ENCODE measurements at places on chromosomes 1 and 21.
A peak's percentile ranks its signal among the peaks of the same experiment; 100 is the strongest.

DNA sequence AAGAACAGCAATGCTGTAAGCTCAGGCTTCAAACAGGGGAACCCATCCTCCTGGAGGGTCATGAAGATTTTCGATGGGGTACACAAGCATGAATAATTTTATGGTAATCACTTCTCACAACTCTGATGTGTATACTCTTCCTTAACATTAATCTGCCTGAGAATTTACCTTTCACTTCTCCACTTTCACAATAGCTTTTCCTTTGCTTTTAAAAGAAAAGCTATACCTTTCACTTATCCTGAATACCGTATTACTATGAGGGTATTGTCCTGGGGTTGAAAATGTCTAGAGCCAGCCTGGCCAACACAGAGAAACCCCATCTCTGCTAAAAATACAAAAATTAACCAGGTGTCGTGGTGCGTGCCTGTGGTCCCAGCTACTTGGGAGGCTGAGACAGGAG lies 12.7 kb upstream of the ZYG11B start:
- DNase-seq = no peak

DNA sequence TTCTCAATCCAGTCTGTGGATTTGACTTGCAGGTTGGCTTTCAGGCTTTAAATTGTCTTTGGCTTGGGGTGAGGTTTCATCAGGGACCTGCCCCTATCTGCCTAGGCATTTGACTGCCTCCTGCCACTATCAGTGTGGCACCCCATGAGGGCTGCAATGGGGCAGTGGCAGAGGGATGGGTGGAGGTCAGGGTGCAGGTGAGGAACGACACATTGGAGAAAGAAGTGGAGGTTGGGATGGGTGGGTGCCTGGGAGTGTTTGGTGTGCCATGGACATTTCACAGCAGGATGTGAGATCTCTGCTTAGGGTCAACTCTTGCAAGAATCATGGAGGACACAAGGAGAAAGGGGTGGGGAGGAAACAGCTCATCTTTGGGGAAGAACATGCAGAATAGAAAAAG lies 625.1 kb downstream of the PTPRU start:
- DNase-seq = no peak

- no peak for DNase-seq
Observed at GRCh38 chr21:26057477-26058170, 112.9 kb downstream of the APP start.

DNA sequence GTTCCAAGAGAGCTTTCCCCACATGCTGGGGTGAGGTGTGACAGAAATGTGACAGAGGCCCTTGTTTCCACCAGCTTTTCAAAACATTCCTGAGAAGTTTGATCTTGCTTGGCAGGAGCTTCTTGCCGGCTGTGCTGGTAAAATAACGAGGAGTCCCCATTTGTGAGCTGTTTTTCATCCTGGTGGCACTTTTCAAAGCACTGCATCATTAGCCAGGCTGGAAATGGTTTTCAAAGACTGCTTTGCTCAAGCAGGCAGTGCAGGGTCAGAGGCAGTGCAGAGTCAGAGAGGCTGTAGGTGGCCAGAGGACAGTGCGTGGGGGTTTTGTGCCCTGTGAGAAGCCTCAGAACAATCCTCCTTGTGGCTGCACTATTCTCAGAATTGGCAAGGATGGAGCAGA lies 75.8 kb upstream of the KCNA3 start:
- DNase-seq = no peak

- DNase-seq = no peak
Observed at GRCh38 chr1:109404838-109405237, 7.1 kb upstream of the SORT1 start.

DNA sequence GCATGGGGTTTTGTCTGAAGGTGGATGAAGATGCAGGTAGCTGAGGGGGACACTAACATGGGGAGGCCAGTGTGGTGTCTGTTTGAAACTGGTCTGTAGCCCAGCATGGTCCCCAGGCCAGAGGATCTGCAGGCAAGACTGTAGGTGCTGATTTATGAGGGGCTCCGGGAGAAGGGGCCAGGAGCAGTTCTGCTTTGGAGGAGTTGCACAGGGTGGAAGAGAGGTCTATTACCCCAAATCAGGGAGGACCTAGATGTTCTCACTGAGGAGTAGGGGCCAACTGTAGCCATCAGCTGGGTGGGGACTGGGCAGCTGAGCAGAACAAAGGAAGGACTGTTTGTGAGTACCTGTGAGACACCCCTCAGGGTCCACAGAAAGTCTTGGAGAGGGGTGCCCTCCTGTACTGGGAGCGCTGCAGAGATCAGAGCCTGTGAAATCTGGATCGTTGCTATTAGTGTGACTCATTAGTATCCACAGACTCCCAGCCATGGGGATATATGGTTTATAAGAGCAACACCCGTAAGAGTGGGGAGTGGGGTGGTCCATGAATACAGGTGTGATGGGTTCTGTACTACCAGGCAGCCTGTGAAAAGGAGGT lies 64.3 kb upstream of the IRF2BP2 start:
- no peak for DNase-seq

GRCh38 chr21:17903029-17903806 lies 84.1 kb upstream of the C21orf91 start:
- DNase-seq = peak; percentile 52

- DNase-seq = peak; percentile 70
Observed at GRCh38 chr1:16921391-16922185, at the start of gene CROCC. Gene CROCC, plus strand, starts transcription at chr1:16921931. Its CDS starts 88 bp downstream, at chr1:16922019.

DNA sequence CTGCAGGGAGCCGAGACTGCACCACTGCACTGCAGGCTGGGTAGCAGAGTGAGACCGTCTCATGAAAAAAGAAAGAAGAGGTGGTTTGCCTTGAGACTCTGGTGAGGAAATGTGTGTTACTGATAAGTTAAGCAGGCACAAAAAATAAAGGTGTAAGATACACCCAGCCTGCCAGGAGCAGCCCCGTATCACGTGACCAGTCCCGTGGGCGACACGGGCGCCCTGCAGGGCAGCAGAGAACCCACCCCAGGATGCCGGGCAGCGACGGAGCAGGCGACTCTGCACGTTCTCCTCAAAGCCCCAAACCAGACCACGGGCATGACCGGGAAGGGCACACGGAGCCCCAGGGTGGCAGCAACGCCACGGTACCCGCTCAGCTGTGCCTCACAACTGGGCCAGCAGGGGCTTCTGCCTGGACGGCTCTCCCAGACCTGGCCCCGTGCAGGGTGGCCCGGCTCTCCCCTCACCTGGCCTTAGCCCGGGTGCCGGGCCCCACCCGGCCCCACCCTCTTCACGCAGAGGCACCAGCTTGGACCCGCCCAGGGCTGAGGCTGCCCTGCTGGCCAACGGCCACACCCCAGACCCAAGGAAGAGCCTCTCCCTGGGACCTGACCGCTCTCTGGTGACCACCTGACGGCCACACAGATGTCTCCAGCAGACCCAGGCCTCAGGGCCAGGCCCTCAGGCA lies 8.1 kb upstream of the TNFRSF4 start:
- DNase-seq = no peak

- DNase-seq = no peak
Observed at GRCh38 chr1:197825541-197825940, 50.3 kb upstream of the DENND1B start.

- no peak for DNase-seq
Observed at GRCh38 chr1:168396940-168397684, 116.4 kb downstream of the TBX19 start.

DNA sequence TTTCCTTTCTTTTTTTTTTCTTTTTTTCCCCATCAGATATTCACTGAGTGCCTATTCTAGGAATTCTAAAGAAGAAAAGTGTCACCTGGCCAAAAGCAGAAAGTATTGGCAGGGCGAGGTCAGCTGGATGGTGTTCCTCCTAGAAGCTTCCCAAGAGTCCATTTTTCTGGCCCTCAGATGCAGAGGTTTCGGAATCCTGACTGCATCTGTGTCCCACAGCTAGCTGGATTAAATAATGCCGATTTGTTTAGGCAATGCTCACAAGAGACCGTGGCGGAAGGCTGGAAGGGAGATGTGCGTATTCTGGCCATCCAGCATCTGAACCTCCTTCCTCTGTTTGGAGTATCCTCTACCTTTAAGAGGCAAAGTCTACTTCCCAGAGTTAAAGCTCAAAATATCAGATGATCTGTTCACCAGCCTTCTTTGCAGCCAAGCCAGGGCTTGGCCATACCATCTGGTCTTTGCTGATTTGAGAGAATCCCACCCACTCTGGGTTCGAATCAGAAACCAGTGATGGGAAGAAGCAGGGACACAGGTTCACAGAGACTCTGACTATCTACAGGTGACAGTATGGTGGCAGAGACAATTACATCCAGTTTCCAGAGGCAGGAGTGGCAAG lies 5.4 kb upstream of the TENT5C start:
- DNase-seq = no peak

DNA sequence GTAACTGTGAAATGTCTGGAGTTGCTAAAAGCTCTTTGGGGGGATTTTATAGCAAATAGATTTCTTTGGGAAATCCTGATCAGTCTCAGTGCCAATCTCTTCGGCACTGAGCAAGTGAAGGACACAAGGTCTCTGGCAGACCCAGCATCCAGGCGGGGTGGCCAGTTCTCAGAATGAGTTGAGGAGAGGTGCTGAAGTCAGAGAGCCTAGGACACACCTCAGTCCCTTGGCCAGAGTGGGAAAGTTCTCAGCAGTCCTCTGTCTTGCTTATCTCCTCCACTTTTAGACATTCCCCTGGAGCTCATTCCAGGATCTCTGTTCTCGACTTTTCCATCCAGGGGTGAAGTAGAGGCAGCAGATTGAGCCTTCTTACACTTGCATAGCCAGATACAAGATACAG lies 6.7 kb downstream of the HLX start:
- no peak for DNase-seq

- no peak for DNase-seq
Observed at GRCh38 chr1:67298762-67299161, 8.9 kb upstream of the IL12RB2 start.

GRCh38 chr1:109263234-109263596 lies 13.9 kb downstream of the CELSR2 start:
- DNase-seq = no peak

GRCh38 chr1:239879321-239880170 lies 212.1 kb upstream of the FMN2 start:
- DNase-seq = no peak

- DNase-seq = no peak
Observed at GRCh38 chr1:11516961-11517635, 38.1 kb downstream of the DISP3 start.

- DNase-seq = no peak
Observed at GRCh38 chr1:46490656-46491442, 1.2 kb downstream of the DMBX1 start.

- no peak for DNase-seq
Observed at GRCh38 chr1:185409763-185410528, 92.9 kb upstream of the IVNS1ABP start.

DNA sequence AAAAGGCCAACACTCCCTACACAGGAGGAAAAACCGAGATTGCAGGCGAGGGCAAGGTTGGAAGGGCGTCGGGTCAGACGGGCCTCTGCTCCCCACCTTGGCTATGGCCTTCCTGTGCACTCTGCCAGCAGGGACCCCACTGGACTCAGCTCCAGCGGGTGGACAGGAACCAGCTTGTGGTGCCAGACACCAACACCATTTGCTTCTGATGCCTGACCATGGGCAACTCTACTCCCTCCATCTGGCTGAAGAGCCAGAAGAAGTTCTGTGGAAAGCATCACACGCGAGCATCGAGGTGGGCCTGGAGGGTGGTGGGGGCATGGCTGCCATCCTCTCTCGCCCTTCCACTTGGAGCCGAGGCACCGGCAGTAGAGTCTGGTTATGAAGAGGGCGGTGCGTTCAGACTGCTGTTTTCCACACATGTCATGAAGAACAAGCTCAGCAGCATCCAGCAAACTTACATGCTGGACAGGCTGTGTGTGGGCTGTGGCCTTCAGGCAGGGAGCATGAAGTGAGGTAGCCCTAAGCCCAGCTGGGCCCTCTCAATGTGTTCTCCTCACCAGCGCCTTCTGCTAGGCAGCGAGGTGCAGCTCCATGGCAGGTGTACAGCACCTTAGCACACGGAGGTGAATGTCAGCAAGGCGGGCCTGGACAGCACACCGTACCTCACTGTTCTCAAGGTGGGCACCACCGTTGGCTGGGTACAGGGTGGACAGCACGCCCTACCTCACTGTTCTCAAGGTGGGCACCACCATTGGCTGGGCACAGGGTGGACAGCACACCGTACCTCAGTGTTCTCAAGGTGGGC lies 15.6 kb upstream of the ZNF669 start:
- DNase-seq = no peak

- DNase-seq = no peak
Observed at GRCh38 chr1:17014671-17015567, 3.2 kb upstream of the ATP13A2 start.

DNA sequence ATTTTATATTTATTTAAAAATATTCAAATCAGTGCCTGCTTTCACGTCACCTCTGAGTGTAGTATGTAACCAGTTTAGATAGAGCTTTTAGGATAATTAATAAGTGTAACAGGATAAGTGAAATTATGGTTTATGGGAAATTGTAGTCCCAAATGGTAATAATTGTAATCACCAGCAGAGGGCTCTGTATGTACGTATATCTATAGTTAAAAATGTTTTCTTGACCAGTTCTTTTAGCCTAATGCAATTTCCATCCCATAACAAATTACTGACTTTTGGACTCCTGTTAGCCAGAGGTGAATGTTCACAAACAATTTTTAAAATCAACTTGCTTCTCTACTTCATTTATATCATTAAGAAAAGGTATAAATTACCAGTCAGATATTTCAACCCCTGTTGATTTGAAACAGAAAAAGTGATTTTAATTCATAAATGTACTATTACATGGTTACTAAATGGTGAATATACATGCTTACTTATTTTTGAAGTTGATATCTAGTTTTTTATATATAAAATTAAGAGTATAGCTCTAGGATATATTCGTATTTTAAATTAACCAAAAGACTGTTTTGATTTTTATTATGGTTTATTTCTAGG lies 25.3 kb downstream of the SLC30A7 start:
- peak; percentile 59 for DNase-seq

DNA sequence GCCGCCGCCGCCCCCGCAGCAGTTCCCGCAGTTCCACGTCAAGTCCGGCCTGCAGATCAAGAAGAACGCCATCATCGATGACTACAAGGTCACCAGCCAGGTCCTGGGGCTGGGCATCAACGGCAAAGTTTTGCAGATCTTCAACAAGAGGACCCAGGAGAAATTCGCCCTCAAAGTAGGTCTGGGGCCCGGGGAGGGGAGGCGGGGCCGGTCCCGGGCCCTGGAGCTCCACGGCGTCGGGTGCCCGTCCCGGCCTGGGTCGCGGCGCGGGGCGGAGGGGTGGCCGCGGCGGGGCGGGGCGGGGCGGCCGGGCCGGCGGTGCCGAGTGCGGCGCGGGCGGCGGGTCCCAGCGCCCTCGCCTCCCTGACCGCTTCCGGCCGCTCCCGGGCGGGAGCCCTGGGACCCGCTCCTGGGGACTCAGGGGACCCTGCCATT lies 646 bp downstream of the MAPKAPK2 start:
- no peak for DNase-seq

All from NCI-H2227 treated with DMSO at 0.1 percent for 48 hours (cell line).